Body of pancreas (tissue), 4 donors: ENCODE measurements at places on chromosomes 1 and 21. TPM values are rescaled to one million over a fixed set of nuclear protein-coding genes. Genes with fewer than 3 reads are reported as not detected.

The GRHL3 gene
- total RNA-seq = not detected

The GART gene
- total RNA-seq = 36.3 TPM

The CYB5RL gene
- total RNA-seq = 6.5 TPM

The OLIG2 gene
- total RNA-seq = not detected

The COL8A2 gene
- 1.3 TPM for total RNA-seq

The KCND3 gene
- 15.0 TPM for total RNA-seq

The MYCL gene
- 28.3 TPM for total RNA-seq

GRCh38 chr1:198660341-198661261, 21.8 kb downstream of the PTPRC start:
- no peaks in the 10 kb centered on the region for H3K36me3 ChIP-seq
- no peaks in the 10 kb centered on the region for H3K4me1 ChIP-seq
- H3K27ac ChIP-seq = no peak overlapping the region

- no peak overlapping the region for H3K27ac ChIP-seq
- no peaks in the 10 kb centered on the region for H3K36me3 ChIP-seq
- no peak overlapping the region for H3K4me3 ChIP-seq
These were observed 193.3 kb downstream of the EIF4G3 start for GRCh38 chr1:20983297-20983889.

DNA sequence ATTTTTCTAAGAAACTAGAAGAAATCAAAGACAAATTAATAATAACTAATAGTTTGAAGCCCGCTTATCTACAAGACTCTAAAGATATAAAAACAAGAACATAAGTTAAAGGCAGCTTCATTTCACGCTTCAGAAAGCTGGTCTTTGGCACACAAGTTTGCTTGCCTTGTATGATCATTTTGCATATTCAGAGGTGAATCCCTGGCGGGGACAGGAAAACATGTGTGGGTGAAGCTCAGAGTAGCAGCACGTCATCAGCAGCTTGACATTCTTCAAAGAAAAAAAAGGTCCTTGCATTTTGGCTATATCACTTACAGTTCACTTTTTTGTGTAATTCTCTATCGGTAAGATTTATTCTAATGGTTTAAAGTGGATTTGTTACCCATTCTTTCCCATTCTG, 1911.8 kb downstream of the MRPL39 start:
- no peaks in the 10 kb centered on the region for H3K36me3 ChIP-seq
- H3K27me3 ChIP-seq = no peaks in the 10 kb centered on the region
- H3K27ac ChIP-seq = no peak overlapping the region
- H3K4me3 ChIP-seq = no peak overlapping the region

DNA sequence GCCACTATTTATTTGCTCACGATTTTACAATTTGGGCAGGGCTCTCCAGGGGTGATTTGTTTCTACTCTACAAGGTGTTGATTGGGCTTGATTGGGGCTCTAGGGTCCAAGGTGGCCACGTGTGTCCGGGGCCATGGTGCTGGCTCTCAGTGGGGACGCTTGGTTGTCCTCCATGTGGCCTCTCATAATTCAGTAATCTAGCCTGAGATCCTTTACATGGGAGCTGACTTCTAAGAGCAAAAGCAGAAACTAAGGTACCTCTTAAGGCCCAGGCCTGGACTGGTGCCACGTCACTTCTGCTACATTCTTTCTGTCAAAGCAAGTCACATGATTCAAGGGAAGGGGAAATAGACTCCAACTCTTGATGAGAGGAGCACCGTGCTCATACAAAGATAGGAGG, 8.1 kb upstream of the PSRC1 start:
- H3K36me3 ChIP-seq = no peaks in the 10 kb centered on the region
- no peak overlapping the region for H3K27ac ChIP-seq
- H3K4me1 ChIP-seq = no peaks in the 10 kb centered on the region

DNA sequence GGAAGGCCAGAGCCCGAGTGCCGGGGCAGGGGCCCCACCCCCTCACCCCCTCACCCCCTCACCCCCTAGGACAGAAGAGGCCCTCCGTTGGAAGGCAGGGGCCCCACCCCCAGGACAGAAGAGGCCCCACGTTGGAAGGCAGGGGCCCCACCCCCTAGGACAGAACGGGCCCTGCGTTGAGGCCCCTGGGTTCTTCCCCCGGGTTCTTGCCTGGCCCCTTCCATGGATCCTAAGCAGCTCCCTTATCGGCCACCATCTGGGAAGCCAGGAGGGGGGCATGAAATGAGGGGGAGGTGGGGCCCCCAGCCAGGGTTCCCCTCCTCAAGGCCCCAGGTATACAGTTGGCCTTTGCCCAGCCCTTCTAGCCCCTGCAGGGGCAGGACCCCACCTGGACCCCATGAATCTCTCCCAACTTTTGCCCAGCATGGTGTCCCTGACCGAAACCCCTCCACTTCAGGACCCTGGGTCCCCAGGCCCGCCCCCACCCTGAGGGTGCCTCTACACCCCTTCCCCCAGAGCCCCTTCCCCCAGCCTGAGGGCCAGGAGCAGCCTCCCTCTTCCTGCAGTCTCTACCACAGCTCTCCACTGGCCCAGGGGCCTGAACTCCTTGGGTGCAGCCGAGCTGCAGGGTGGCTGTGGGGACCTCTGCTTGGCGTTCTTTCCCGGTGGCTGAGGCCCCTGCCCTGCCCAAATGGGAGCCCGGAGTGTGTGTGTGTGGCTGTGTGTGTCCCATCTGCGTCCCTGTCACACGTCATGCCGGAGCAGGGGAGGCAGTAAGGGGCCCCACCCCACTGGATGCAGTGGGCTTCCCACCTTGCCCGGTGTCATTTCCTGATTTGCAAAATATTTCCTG, 4.3 kb upstream of the VWA1 start:
- H3K4me1 ChIP-seq = peaks cover 76% of the 10 kb centered on the region
- no peak for DNase-seq
- no peaks in the 10 kb centered on the region for H3K36me3 ChIP-seq
- peak overlapping the region; percentile 94 for H3K27ac ChIP-seq
- no peaks in the 10 kb centered on the region for H3K27me3 ChIP-seq
- H3K4me3 ChIP-seq = no peak overlapping the region

DNA sequence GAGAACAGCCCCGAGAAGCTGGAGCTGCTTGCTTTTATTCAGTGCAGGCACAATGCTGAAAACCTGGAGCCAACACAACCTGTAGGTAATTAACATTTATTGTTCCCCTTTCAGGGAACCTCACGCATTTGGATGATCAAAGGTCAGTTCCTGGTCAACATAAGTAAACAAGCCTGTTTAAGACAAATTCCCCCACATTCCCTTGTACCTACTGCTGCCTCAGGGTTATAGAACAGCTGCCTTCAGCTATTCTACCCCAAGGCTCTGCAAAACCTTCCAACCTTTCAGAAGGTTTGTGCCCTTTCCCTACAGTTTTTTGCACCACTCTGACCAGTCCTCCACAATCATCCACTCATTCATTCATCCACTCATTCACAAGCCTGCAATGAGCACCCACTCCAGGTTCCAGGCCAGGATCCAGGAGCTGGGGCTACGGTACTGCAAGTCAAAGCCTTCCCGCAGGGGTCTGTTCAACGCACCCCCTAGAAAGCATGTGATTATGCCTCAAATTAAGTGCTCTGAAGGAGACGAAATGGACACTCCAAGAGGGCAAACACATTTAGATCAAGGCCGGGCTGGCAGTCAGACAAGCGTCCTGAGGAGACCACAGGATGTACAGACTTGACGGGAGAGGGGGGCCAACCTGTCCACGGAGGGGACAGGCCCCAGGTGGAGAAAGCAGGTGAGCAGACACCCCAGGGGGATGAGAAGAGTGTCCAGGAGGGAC, 683.9 kb downstream of the MATN1 start:
- no peak for DNase-seq
- H3K27me3 ChIP-seq = no peaks in the 10 kb centered on the region
- no peaks in the 10 kb centered on the region for H3K4me1 ChIP-seq
- H3K4me3 ChIP-seq = no peak overlapping the region

- no peaks in the 10 kb centered on the region for H3K36me3 ChIP-seq
- no peak overlapping the region for H3K4me3 ChIP-seq
- H3K4me1 ChIP-seq = no peaks in the 10 kb centered on the region
- peak; percentile 32 for DNase-seq
These were observed 157.3 kb upstream of the PTGFR start for GRCh38 chr1:78333502-78333901.

DNA sequence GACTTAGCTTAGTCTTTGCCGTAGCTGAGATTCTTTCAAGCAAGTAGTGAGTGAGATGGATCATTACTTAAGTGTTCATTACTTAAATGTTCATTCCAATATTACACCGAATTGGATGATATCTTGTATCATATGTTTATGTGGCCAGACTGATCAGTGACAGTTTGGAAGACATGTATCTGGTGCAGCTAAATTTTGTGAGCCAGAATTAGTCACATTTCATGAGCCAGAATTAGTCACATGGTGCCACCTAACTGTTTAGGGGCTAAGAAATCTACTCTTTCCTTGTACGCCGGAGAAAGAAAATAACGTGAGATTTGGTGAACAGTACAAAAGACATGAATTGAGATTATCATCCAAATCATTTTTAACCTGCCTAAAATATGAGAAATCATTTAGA, 355.6 kb downstream of the USP25 start:
- no peak for DNase-seq
- H3K27ac ChIP-seq = no peak overlapping the region
- no peaks in the 10 kb centered on the region for H3K36me3 ChIP-seq
- H3K27me3 ChIP-seq = no peaks in the 10 kb centered on the region
- H3K4me1 ChIP-seq = no peaks in the 10 kb centered on the region
- no peak overlapping the region for H3K4me3 ChIP-seq

DNA sequence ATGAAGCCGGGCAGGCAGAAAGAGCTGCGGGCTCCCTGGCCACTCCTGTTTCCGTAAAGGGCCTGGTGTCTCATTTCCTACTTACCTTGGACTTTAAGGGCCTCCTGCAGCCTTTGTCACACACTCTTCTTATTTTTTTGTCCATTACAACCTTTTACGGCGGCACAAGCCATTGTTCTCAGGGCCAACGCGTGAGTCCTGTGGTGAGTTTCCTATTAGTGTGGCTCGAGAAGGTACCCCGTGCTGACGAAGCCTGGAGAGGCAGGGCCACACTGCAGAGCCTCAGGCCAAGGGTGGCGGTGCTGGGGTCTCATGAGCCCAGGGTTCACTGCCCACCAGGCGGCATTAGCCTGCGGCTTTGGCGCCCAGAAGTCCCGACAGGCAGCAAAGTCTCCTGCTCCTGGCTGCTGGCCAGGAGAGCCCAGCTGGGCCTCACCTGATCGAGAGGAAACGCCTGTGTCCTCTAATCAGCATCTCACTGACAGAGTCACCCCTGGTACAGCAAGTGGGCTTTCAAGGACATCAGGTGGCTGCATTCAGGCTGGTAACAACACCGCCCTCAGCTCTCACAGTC, 62.0 kb downstream of the SIK1 start:
- no peaks in the 10 kb centered on the region for H3K36me3 ChIP-seq
- no peak overlapping the region for H3K27ac ChIP-seq
- no peak overlapping the region for H3K4me3 ChIP-seq
- H3K4me1 ChIP-seq = no peaks in the 10 kb centered on the region

DNA sequence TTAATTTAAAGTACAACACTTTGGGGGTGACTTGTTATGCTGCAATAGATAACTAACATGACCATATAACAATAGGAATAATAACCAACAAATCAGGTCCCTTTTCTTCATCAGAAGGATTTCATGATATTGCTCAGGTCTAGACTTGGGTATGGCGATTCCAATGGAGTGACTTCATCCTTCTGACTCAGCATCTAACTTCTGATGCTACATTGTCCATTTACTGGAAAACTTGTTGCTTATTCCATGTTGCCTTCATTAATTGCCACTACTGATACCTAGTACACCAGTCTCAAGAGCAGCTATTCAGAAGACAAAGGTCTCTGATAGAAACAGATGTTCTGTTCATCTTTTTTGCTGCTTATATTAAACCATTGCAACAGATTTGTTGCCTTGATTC, 324.3 kb downstream of the TGFB2 start:
- H3K4me3 ChIP-seq = no peak overlapping the region
- H3K27ac ChIP-seq = no peak overlapping the region
- no peaks in the 10 kb centered on the region for H3K4me1 ChIP-seq
- H3K36me3 ChIP-seq = no peaks in the 10 kb centered on the region
- DNase-seq = no peak

DNA sequence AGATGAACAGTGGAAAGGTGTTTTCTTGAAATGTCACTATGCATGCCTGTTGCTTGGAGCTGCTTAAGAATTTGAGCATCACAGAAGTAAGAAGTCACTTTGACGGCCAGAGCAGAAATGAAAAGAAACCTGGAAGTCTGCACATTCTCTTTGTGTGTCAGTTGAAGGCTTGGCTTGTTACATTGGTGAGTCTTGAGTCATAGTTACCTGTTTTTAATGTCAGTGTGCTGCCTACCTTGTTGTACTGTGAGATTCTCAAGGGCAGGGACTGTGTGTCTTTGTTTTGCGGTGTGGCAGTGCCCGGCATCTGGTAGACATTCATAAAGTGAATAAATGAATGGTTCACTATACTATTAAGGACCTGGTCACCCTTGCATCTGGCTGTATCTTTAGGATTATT, 9.9 kb downstream of the OTUD3 start:
- H3K36me3 ChIP-seq = no peaks in the 10 kb centered on the region
- H3K4me1 ChIP-seq = peaks cover 25% of the 10 kb centered on the region
- H3K27me3 ChIP-seq = no peaks in the 10 kb centered on the region
- no peak for DNase-seq

DNA sequence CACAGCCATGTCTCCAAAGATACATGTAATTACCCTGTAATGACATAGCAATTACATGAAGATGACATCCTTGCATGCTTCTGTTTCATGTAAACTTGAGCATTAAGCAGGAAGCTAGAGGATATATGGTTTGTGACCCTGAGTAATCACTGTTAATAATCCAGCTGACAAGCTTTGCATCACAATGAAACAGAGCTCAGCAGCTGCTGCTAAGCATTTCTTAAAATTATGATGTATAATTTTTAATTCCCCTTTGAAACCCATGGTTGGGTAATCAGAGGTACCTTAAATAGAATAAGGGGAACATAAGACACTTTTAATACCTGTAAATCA, 293.5 kb downstream of the NTNG1 start:
- H3K36me3 ChIP-seq = no peaks in the 10 kb centered on the region
- H3K4me3 ChIP-seq = no peak overlapping the region
- H3K27me3 ChIP-seq = no peaks in the 10 kb centered on the region
- no peak overlapping the region for H3K27ac ChIP-seq
- H3K4me1 ChIP-seq = no peaks in the 10 kb centered on the region

- H3K4me3 ChIP-seq = no peak overlapping the region
- no peaks in the 10 kb centered on the region for H3K4me1 ChIP-seq
- no peaks in the 10 kb centered on the region for H3K36me3 ChIP-seq
These were observed 28.1 kb downstream of the PDE9A start for GRCh38 chr21:42681296-42682206.

GRCh38 chr1:14511166-14511680, 87.3 kb upstream of the KAZN start:
- H3K4me3 ChIP-seq = no peak overlapping the region
- DNase-seq = no peak
- H3K27ac ChIP-seq = no peak overlapping the region
- H3K36me3 ChIP-seq = no peaks in the 10 kb centered on the region
- H3K4me1 ChIP-seq = no peaks in the 10 kb centered on the region

DNA sequence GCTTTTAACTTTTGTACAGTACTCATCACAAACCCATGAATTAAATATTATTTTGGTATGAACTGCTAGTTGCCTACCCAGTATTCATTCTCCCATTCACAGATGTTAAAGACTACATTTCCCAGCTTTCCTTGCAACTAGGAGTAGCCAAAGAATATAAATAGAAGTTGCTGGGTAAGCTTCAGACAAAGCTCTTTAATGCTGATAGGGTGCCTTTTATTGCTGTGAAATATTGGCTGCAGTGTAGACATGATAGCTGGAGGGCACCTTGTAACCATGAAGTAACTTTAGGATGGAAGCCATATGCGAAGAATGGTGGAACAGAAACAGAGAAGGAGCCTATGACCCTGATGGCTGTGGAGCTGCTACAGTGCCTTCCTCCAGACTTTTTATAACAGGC, 16.7 kb downstream of the JUN start:
- H3K4me1 ChIP-seq = peaks cover 5% of the 10 kb centered on the region
- H3K4me3 ChIP-seq = no peak overlapping the region
- no peaks in the 10 kb centered on the region for H3K36me3 ChIP-seq
